Left lung (tissue), 14 donors: ENCODE measurements at places on chromosomes 4 and X. TPM values are rescaled to one million over a fixed set of nuclear protein-coding genes. Genes with fewer than 3 reads are reported as not detected.

RNF128 gene
- polyA plus RNA-seq: 2.9 TPM

KDR gene
- polyA plus RNA-seq: 85.3 TPM

GRCh38 chr4:1784789-1785591, 8.1 kb upstream of the FGFR3 start:
- no peak for DNase-seq

DNA sequence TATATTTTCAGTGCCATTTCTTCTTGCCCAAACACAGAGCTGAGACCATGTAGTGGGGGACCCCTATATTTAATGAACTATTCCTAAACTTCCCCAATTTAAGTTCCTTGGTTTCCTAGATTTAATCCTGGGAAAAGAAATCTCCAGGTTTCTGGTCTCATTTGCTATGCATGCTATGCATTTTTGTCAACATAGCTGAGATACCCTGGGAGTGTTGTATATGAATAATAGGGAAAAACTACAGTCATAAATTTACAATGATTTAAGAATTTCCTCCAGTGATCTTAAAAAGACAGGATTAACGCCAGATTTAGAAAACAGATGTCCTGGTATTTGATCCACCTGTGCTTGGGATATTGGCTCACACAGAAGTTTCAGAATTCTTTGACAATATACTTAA, 136.8 kb upstream of the RAPGEF2 start:
- no peak for DNase-seq

DNA sequence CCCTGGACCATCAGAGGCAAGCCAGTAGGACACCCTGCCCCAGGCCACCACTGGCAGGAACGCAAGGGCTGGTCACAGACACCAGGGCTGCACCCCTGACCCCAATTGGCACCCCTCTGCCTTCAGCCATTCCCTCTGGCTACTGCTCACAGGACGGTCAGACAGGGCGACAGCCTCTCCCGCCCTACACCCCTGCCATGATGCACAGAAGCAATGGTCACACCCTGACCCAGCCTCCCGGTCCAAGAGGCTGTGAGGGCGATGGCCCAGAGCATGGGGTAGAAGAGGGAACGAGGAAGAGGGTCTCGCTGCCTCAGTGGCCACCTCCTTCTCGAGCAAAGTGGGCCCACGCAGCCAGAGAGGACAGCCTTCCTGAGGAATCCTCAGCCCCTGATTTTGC, 143.5 kb downstream of the SOWAHB start:
- no peak for DNase-seq

DNA sequence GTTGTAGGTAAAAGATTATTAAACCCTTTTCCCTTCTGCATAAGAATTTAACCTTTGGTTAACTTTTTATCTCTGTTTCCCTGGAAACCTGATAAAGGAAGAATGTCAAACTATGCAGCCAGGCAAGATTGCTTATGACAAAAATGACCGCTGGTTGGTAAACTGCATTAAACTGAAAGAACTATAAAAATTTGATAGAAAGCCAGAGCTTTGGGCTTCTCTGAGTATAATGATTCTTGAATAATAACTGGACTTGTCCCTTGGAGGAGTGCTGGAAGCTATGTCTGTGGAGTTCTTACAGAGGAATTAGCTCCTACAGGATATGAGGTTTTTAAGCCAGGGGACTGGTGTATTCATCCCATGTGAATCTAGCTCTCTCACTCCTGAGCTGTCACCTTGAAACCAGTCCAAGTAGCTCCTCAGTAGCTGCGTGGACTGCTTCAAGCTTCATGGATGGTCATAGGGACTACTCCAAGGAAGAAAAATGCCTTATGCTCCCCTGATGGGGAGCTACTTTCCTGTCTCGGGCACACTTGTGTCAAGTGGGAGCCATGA, 52.0 kb downstream of the RASL11B start:
- DNase-seq: peak; percentile 39

DNA sequence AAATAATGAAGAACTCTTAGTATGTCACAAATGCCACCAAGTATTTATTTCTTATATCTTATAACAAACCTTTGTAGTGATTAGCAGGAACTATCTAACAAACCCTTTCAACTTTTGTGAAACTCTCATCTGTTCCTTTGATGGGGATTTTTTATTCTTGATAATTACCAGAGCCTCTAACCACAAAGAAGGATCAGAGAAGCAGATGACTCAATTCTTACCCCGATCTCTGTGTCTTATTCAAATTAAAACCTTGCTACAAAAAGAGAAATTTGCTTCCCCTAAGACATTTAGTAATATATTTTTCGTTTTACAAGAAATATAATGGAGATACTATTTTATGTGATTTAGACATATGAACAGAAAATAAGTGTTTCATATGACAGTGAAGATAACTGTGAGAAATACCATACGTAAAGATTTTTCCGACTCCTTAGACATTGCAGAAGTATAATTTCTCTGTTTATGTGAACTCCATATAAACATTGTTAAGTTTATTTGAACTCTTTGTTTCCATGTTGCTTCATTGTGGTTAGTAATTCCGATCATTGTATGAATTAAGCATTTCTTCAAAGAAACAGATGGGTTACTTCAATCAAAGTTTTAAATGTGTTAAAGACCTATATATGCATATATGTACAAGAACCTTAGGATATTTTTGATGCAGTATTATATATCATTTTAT, 205.4 kb downstream of the CFAP299 start:
- DNase-seq: no peak

GRCh38 chrX:50698944-50699343, 115.0 kb downstream of the SHROOM4 start:
- DNase-seq: no peak
